ENCODE measurements at places on chromosomes 6 and 20.
A peak's percentile ranks its signal among the peaks of the same experiment; 100 is the strongest.

DNA sequence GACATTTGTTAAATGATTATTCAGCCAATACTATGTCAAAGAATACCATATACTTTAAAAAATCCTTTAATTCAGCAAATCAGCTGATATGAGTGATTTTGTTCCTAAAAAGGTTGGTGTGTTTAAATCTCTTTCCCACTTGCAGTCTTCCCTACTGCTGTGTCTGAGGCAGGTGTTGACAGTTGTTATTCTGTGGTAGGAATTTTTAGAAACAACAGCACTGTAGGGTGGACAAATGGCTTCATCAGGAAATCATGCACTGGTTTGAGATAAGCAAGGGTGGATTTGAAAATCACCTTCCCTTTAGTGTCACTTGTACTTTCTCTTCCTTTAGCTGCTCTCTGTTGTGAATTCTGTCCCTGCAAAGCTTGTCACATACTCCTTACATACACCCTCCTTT lies 213.7 kb upstream of the SGK1 start:
- no peaks in the 10 kb centered on the region for H3K4me1 ChIP-seq
- H3K36me3 ChIP-seq: no peaks in the 10 kb centered on the region
- no peak overlapping the region for H3K27ac ChIP-seq
- H3K4me3 ChIP-seq: no peak overlapping the region
- H3K27me3 ChIP-seq: no peaks in the 10 kb centered on the region

- no peak for DNase-seq
- H3K27ac ChIP-seq: peak overlapping the region; percentile 84
- H3K4me3 ChIP-seq: peak overlapping the region; percentile 5
- H3K36me3 ChIP-seq: no peaks in the 10 kb centered on the region
Measured at GRCh38 chr20:64049878-64050260, 430 bp upstream of the SOX18 start.

DNA sequence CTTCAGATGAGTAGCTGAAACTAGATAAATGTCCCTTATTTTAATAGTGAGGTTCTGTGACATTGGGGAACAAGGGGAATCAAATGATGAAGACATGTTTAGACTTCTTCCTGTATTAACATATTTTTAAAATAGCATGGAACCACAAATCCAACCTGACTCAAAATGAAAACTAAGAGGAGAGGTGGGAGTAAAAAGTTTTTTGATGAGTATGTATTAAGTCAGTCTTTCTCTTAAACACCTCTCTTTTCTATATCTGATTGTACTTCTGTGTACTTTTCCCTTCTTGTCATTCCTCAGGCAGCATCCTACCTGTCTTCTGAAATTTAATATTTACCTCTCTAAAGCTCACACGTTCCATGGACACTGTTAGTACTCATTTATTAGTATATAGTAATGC lies 8.7 kb upstream of the SDHAF4 start:
- DNase-seq: no peak
- H3K27ac ChIP-seq: no peak overlapping the region
- H3K4me1 ChIP-seq: no peaks in the 10 kb centered on the region
- no peaks in the 10 kb centered on the region for H3K36me3 ChIP-seq
- H3K4me3 ChIP-seq: no peak overlapping the region
- H3K27me3 ChIP-seq: no peaks in the 10 kb centered on the region

- H3K4me1 ChIP-seq: no peaks in the 10 kb centered on the region
- peaks cover 5% of the 10 kb centered on the region for H3K36me3 ChIP-seq
- H3K4me3 ChIP-seq: no peak overlapping the region
- no peak for DNase-seq
- H3K27me3 ChIP-seq: no peaks in the 10 kb centered on the region
- H3K27ac ChIP-seq: no peak overlapping the region
Measured at GRCh38 chr6:158620963-158621693, 23.4 kb downstream of the DYNLT1 start.

DNA sequence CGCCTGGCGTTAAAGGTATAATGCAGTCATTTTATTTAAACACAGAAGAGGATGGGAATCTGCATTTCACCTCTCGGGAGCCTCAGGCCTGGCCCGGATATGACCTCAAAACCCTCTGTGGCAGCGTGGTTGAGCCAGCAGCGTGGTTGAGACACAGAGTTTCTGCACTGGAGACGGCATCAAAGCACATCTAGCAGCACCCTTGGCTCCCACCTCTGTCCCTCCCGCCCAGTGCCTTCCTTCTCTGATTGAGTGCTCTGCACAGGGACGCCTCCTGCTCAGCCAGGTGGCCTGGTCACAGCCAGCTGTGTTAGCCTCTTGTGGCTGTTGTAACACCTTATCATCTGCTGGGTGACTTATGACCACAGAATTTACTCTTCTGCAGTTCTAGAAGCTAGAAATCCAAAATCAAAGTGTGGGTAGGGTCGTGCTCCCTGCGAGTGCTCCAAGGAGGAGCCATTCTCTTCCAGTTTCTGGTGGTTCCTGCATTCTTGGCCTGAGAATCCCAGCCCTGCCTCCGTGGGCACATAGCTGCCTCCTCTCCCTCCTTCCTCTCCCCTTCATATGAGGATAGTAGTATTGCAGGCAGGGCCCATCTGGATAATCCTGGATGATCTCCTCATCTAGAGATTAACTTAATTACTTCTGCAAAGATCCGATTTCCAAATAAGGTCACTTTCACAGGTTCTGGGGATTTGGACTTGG lies 156.7 kb downstream of the SYCP2 start:
- no peaks in the 10 kb centered on the region for H3K4me1 ChIP-seq
- no peaks in the 10 kb centered on the region for H3K27me3 ChIP-seq
- no peak overlapping the region for H3K4me3 ChIP-seq
- DNase-seq: no peak
- no peak overlapping the region for H3K27ac ChIP-seq
- no peaks in the 10 kb centered on the region for H3K36me3 ChIP-seq

Data from Panc1 (cell line).